ENCODE measurements at places on chromosomes 5 and 9.

DNA sequence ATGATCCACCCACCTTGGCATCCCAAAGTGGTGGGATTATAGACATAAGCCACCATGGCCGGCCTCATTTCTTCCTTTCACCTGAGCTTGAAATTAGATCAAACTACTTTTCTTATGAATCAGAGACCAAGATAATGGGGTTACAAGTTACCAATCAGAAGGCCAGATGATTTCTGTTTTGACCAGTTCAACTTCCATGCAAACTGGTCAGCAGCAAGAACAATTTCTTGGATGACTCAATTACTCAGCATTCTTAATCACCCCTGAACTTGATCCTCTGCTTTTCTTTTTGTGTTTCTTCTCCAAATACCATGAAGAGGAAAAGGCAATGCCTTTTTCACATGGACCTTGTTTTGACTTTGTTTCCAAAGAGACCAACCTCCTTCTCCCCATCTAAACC lies 10.0 kb upstream of the PLIN2 start:
- DNase-seq, result no peak

DNA sequence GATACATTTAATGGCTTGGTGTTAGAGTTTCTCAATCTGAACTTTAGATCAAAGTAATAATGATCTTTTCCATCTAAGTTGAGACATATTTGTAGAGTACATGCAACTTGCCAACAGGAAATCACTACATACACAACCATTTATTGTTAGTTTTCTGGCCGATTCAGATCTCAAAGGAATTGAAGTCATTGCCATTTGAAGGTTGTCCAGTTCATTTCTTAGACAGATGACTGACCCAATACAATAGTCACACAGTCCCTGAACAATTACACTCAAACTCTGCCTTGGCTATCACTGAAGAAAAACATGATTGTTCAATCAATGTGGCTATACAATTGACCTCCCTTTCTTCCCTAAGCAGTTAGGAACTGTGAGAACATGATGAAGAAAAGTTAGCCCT lies 753.2 kb upstream of the RIOK2 start:
- DNase-seq, result no peak

GRCh38 chr5:2110934-2111462 lies 228.3 kb upstream of the IRX4 start:
- DNase-seq, result no peak

DNA sequence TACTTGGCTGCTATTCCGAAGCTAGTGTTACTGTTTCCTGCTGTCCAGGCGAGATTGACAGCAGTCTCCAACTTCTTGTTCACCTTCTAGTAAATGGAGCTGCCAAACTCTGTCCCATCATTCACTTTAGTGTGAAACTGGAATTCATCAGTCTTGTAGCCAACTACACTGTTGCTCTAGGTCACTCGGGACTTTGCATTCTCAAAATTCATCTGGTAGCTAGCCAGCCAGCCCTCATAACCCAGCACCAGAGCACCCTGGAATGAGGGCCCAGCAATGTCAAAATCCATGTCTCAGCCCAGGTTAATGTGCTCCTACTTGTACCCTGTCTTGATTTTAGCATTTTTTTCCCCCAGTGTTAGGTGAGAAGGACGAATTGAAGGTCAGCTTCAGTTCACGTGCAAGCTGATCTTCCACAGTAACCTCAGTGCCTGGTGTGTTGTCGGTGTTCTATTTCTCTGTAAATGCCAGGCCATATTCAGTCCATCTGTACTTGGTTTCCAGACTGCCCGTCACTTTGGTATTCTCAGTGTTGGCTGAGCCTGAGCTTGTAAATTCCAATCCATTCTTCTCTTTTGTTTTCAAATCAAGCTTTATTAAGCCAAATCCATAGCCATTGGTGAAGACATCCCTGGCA lies 28.9 kb downstream of the ZNF169 start:
- DNase-seq, result no peak

DNA sequence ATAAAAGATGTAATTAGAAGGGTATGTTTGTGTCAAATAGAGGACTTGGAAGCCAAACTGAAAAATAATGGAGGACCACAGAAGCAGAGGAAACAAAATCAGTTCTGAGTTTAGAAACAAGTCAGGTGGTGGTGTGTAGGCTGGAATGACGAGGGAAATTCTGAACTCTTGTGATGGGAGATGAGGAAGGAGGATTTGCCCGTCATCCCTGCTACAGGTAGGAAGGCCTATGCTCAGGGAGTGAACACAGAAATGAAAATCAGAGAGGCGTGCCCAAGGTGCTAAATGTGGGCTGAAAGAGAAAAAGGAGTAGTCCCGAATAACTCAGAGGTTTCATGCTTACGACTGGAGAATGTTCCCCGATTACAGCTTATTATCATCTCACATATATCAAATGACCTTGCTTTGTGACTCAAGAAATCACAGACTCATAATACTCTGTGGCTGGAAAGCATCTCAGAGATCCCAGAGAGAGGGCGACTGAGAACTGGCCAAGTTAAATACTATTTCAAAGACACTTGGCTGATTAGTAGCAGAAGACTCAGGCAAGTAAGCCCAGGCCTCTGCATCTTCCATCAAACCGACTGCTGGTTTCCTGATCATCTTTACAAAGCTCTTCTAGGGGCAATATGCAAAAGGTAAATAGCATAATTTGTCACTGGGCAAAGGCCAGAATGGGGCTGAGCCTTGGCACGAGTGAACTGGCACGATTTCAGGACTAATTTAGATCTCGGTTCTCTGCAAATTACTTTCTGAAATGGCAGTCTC lies 126.0 kb downstream of the SUSD1 start:
- no peak for DNase-seq

DNA sequence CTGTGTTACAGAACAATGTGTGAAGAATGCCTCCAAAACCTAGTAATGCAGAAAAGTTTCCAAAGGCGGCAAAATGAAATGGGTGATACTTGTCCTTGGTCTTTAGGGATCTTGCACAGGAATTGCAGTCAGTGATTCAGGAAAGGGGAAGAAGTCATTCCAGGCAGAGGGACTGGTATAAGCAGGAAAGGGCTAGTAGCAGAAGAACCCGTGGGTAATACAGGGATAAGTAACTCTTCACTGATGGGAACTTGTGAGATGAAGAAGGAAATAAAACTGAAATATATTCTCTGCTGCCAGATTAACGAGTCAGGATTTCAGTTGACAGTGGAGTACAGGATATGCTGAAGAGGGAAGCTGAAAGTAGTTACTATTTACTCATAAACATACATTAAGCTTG lies 1.2 kb downstream of the SRFBP1 start:
- DNase-seq, result no peak

- no peak for DNase-seq
Observed at GRCh38 chr5:146902471-146902870, 23.9 kb upstream of the PPP2R2B start.

GRCh38 chr9:25602400-25603044 lies 75.7 kb downstream of the TUSC1 start:
- DNase-seq, result no peak

- DNase-seq, result no peak
Observed at GRCh38 chr9:136939996-136940525, 4.5 kb downstream of the FBXW5 start.

DNA sequence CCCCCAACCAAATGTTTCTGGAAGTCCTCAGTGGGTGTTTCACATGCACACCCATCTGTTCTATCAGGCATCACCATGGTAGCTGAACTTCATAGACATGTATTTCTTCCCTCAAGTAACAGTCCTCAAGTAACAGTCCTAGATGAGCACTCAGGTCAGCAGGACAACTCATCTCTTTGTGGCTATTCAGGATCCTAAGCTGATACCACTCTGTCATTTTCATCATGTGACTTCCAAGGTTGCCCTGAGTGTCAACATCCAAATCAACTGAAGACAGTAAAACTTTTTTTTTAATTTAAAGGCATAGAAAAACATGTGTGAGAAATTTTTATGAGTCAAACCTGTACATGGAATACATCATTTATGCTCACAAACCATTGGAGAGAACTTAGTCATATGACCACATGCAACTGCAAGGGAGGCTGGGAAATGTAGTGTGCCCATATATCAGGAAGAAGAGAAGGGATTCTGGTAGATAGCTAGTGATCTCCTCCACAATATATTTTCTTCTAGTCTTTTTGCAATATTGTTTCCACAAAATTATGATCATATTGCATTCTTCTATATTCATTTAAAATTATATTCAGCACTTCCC lies 64.2 kb upstream of the FST start:
- no peak for DNase-seq

- DNase-seq, result no peak
Observed at GRCh38 chr9:97473717-97474116, 27.7 kb upstream of the TMOD1 start.

DNA sequence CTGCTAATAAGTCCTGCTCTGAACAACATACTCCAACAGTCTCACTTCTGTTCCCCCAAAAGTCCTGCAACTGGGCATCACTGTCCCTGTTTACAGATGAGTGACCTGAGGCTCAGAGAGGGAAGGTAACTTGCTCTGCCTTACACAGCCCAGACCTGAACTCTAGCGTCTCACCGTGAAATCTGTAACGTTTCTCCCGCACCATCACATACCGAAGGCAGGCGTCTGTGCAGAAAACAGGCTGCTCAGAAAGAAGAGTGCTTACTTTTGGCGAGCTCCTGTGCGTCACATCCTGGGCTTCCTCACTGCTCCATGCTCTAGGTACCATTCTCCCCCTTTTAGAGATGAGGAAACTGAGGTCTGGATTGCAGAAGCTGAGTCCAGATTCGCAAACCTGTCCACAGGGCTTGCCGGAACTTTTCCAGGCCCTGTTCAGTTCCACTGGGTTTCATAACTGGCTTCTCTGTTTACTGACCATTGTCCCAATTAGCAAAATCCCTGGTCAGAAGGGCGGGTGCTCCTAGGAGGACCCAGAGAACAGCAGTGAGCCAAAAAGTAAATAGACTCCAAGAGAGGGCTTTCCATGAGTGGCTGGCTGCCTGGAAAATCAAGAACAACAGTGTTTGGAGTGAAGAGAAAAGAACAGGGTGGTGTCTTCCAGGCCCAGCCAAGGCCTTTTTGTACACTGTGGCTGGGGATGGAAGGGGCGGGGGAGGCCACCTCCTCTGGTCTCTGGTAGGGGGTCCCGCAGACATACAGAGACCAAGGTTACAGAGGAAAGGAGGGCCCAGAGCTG lies 27.1 kb downstream of the GSN start:
- no peak for DNase-seq

DNA sequence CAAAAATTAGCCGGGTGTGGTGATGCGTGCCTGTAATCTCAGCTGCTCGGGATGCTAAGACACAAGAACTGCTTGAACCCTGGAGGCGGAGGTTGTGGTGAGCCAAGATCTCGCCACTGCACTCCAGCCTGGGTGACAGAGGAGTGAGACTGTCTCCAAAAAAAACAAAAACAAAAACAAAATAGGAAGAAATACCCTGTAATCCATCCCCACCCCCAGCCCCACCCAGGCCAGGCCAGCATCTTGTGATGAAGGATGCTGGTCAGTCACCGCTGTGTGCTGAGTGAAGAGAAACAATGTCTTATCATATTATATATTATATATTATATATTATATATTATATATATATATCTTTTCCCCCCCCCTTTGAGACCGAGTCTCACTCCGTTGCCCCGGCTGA lies 15.4 kb upstream of the CCIN start:
- DNase-seq, result no peak
